ENCODE measurements at places on chromosomes 2 and 18.

DNA sequence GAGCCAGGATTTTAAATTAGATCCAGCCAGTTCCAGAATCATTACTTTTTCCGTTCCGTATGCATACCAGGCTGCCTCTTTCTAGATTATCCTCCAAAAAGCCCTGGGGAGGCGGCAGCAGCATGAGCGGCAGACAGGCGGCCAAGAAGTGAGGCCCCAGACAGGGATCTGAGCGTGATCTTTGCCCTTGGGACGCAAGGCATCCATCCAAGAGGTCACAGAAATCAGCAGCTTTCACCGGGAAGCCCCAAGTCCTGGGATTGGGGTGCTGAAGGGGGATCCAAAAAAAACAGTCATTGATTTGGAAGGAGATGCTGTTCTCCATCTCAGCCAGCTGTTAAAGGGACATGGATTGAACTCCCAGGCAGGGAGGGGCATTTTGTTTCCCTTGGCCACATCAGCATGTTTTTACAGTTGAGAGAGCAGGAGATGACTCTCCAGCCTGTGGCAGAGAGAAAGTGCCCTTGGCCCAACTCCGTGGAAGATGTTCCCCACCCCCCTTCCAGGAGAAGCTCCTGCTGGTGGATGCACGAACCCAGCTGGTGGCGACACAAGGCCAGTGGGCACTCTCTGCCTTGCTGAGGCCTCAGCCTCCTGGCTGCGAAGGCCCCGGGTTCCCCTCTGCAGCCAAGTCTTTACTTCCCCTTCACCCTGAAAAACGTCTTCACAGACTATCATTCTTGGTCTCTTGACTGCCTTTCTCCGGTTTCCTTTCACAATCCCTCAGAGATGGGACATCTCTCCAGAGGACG lies 265.6 kb downstream of the ANAPC1 start:
- no peak for DNase-seq

- DNase-seq = no peak
Observed at GRCh38 chr2:34308140-34308539, 709.0 kb upstream of the FAM98A start.

GRCh38 chr2:121735518-121736074 lies 1.1 kb downstream of the NIFK start:
- DNase-seq = no peak

DNA sequence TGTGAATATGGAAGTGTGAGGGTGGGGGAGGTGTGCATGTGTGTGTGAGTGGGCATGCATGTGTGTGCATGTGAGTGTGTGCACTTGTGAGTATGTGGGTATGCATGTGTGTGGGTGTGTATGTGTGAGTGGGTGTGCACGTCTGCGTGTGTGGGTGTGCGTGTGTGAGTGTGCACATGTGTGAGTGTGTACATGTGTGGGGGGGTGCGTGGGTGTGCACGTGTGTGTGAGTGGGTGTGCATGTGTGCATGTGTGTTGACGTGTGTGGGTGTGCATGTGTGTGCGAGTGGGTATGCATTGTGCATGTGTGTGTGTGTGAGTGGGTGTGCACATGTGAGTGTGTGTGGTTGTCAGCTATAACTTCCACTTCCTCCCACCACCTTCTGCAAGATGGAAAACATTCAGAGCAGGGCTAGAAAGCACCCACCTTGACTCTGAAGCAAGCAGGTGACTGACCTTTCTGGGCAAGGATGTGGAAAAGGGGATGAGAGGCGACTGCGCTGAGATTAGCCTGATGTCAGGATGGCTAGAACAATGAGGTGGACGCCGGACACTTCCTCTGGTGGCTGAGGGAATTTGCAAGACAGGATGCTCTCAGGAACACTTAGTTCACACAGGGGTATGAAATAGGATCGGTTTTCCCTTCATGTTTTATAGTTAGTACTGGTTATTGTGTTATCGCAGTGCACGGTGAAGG lies 103.6 kb downstream of the ACKR3 start:
- no peak for DNase-seq

DNA sequence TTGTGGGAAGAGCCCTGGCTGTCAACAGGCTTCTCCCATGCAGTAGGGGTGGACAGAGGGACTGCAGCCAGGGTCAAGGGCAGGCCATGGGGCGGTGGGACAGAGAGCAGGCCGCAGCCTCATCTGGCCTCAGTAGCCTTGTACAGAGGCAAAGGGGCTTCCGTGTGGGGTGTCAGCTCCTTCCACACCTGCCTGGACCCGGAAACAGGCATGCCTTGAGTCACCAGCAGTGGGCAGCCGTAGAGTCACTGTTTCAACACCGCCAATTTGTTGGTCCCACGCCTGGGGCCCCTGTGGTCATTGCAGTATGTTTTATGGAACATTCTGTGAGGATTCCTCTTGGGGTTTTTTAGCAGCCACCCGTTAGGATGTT lies 173.0 kb downstream of the SMAD7 start:
- DNase-seq = no peak

DNA sequence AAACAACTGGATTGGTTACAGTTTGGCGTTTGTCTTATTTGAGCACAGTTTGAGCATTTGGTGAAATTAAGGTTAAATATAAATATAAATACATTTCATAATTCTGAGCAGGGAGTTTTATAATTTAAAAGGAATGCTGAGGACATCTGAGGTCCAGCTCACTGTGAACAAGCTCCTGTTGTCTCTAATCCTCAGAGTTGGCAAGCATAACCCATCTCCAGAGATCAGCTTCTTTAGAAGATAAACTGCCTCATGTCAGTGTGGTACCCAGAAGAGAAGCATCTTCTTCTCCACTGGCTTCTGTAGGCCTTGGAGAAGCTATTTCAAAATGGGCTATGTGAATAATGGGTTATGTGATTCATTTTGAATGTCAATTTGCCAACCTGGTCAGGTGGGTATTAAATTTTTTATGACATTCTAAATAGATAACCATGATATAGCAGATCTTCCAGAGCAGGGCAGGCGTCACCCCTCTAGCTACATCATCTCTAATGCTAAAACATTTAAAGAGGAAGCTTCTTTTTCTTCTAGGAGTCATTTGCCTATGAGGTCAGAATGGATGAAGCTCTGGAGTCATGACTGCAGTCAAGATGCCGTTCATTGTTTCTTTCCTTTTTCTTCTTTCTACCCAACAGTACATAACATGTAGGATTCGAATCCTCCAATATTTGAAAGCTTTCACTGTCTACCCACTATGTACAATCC lies 324.0 kb downstream of the RNF144A start:
- no peak for DNase-seq

Measured in WERI-Rb-1 (cell line).